Coronary artery (tissue), 2 donors: ENCODE measurements at places on chromosomes 2 and 18.

- DNase-seq, result no peak
These were observed 48.8 kb downstream of the RABL2A start for GRCh38 chr2:113675875-113676274.

- no peak for DNase-seq
These were observed 68.5 kb downstream of the CTIF start for GRCh38 chr18:48607056-48607984.

GRCh38 chr2:47321006-47321405, 82.0 kb upstream of the MSH2 start:
- no peak for DNase-seq

DNA sequence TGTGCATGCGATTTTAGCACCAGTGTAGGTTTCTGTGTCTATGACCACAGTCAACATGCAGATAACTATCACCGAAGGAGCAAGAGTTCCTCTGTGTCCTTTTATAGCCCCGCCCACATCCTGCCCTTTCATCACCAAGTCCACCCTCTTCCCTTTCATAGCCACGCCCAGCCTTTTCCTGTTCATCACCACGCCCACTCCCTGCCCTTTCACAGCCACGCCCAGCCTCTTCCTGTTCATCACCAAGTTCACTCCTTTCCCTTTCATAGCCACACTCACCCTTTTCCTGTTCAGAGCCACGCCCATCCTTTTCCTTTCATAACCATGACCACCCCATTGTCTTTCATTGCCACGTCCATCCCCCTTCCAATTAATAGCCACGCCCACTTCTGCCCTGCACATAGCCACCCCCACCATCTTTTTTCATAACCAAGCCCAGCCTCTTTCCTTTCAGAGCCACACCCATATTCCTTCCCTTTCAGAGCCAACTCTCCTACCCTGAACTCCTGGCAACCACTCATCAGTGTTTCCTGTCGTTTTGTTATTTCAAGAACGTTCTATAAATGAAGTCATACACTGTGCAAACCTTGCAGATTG, 273.9 kb downstream of the MYT1L start:
- no peak for DNase-seq

DNA sequence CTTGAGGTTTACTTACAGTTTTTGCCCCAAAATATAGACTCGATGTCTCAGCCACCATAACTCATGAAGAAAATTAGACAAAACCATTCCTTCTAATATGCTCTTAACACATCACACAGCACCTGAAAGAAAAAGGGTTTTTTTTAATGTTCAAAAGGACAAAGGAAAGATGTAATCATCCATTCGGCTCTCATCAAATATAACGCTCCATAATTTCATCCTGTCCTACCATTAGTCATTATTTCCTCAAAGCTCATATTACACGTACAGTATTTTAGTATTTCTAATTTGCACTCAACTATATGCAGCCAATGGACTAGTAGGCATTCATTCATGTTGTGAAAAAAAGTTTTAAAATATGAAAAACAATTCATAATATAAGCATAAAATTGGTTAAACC, 24.8 kb downstream of the ESCO1 start:
- no peak for DNase-seq

DNA sequence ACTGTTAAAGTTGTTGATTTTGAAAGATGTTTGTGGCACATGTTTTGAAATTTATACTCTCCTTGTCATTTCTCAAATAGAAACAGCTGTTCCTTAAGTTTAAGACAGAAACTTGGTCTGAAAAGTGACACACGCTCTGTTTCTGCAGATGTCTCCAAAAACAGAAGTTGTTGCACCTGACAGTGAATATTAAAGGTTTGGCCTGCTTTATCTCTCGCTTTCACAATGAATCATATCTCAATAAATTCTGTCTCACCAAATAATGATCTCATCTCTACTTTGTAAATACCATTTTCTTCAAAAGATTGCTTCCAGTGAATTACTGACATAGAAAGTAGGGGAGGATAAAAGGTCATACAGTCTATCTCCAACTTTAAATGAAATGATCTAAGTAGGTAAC, 294.9 kb upstream of the SYT4 start:
- DNase-seq, result no peak

GRCh38 chr2:108604196-108604595, 69.9 kb downstream of the LIMS1 start:
- no peak for DNase-seq

DNA sequence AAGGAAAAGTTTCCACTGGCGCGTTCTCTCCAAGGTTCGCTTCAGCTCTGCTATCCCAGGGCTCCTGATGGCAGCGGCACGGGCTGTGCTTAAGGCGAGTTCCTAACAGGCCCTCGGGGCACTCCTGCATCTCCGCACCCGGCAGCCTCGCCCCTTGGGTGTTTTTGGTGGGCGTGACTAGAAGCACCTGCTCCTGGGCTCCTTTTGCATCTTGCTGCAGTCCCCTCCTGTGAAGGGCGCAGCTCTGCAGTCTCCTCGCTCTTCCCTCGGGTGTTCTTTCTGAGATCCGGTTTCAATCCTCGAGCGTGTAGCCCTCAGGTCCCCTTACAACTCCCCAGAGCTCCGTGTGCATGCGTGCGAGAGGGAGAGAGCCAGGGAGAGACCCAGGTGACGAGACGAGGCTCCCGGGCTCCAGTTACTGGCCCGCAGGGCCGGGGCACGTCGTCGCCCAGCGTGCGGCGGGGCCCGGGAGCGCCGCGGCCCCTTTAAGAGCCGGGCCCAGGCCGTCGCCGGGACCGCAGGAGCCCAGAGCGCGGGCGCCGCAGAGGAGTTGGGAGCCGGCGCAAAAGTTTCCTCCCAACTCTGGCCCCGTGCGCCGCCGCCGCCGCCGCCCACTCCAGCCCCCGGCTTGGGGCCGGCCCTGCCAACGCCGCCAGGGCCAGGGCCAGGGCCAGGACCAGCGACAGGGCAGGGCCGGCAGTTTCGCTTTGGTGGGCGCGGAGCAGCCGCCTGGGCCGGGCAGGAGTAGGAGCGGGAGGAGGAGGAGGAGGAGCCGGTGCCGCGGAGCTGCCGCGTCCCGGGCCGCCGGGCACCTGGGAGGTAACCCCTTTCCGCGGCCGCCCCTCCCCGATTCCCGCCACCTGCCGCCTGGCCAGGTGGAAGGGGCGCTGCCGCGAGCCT, at the start of gene PARD3B:
Gene PARD3B, plus strand, starts transcription at position 515 of the 900 bp plus-strand sequence. CDS start 525 bp downstream, outside the sequence.
- peak; percentile 78 for DNase-seq

- DNase-seq, result no peak
These were observed 11.2 kb upstream of the PROM2 start for GRCh38 chr2:95262896-95263542.

DNA sequence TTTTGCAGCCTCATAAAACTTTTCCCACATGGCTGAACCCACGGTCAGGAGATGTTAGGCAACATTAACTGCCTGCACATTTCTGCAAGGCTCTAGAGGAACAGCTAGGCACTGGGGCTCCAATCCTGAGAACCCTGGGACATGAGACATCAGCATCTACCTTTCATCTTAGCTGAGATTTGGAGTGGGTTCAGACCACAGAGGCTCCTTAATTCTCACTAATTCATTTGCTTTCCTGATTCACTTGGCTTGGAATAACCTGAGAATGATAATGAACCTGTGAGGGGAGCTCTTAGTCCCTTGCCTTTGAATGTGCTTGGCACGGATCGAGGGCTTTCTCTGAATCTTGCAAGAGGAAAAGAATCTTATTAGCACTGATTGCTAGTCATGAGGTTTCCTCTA, 266.2 kb downstream of the FIGN start:
- no peak for DNase-seq

- no peak for DNase-seq
These were observed 262.0 kb upstream of the PIK3C3 start for GRCh38 chr18:41693008-41693407.

DNA sequence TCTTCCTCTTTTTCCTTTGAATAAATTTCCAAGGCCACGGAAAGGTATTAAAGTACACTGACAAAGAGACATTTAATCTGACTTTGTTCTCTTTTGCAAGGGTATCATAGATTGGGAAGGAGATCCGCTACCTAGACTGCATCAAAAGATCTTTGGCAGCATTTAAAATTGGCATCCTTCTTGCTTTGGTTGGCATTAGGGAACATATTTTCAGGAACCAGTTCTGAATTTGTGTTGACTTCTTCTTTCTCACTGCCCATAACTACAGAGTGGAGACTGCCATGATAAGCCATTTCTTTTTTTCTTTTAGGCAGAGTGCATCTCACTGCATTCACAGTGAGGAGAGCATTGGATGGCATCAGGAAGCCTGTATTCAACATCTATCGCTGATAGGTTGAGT, 83.4 kb downstream of the DOCK10 start:
- DNase-seq, result no peak

DNA sequence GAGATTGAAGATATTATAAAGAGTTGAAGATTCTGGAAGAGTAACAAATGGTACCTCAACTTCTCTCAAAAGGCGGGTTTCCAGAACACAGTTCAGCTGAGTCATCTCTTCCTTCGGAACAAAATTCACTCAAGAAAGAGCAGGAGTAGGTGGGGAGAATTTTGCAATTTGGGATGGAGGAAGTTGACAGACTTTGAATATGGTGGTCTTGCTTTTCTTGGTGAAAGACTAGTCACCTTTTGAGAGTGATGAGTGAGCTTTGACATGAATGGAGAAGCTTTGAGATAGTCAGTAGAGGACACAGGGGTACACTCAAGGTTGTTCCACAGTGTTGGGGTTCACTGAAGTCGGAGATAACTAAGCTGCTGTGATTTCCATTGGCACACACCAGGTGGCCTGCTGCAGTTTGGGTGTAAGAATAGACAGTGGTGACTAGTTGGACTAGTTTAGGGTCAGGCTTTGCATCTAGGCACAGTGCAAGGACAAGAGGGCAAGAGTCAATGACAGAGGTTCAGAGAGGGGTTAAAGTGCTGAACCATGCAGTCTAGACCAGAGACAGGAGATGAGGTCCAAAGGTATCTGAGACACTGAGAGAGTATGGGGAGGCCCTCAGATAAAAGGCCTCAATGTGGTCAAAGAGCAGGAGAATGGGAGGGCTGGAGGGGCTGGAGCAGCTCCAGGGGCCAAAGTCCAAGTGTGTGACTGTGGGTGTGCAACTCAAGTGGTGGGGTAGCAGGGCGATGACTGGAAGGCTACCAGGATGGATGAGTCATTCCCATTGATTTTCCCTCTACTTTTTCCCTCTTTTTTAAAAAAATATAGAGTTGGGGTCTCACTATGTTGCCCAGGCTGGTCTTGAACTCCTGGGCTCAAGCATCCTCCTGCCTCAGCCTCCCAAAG, 7.7 kb downstream of the CCL20 start:
- no peak for DNase-seq
